ENCODE measurements at places on chromosomes 5 and 9.

DNA sequence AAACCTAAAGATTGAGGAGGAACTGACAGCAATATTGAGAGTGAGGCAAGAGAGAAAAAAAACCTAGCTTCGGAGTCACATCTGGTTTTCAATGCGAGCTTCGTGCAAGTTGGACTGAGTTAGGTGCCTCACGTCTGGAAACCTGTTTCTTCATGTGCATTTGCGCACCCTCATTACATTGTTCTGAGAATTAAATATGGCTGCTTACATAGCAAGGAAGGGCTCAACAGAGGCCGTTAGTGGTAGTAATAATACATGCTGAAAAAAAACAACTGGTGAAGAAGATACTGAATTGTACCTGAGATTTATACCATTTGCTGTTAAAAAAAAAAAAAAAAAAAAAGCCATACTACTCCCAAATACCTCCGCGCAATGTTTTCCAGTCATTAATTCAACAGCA lies 18.6 kb downstream of the DNAJA1 start:
- DNase-seq, result no peak

GRCh38 chr9:80995759-80996158 lies 693.6 kb downstream of the TLE1 start:
- no peak for DNase-seq

DNA sequence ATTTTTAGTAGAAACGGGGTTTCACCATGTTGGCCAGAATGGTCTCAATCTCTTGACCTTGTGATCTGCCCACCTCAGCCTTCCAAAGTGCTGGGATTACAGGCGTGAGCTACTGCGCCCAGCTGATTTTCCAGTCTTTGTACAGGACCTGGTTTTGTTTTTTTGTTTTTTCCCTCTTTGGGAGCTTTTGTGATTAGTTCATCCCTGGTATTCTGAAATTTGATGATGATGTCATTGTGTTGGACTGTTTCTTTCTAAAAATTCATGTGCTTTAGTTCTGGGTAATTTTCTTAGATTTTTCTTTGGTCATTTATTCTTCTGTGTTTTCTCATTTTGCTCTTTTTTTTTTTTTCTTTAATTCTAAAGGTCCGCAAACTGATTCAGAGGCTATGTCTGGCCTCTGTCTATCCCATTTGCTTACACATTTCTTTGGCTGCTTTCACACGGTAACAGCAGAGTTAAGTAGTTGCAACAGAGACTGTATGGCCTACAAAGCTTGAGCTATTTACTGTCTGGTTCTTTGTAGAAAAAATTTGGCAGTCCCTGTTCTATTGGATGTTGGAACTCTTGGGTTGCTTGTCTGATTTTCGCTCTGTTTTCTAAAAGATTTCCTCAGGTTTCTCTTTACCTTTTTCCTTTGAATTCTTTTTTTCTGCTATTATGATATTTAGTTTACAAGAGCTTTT lies 24.8 kb downstream of the STX17 start:
- DNase-seq, result no peak

GRCh38 chr9:136784249-136784996 lies 6.7 kb upstream of the TMEM141 start:
- no peak for DNase-seq

DNA sequence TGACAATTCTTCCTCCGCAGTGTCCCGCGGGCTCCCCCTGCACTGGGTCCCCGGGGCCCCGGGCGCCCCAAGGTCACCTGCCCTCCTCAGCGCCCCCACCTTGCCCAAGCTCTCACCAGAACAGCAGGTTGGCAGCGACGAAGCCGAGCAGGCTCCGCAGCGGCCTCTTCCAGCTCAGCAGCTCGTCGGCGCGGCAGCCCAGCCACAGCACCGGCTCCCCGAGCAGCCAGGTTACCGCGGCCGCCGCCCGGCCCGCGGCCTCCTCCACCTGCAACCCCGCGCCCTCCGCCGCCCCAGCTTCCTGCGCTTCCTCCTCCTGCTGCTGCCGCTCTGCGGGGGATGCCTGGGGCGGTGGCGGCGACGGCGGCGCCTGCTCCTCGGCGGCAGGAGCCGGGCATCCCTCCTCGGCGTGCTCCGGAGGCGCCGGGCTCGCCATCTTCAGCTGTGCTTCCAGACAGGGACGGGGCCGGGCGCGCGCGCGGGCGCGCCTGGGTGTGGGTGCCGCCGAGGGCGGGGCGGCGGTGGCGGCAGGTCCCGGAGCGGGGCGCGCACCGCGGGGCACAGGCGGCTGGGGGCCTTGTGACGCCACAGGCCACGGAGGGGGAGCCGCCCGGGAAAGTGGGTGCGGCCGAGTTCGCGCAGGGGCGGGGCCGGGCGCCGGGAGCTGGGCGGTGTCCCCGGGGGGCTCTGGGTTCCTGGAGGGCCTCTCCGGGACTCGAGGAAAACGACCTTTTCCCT lies at the start of gene RETREG1:
RETREG1 (minus strand) TSS at position 462 of the 738 bp plus-strand sequence; CDS start at position 436, 26 bp downstream.
- no peak for DNase-seq

- peak; percentile 91 for DNase-seq
Observed at GRCh38 chr9:107548298-107549142, 59.0 kb upstream of the KLF4 start.

DNA sequence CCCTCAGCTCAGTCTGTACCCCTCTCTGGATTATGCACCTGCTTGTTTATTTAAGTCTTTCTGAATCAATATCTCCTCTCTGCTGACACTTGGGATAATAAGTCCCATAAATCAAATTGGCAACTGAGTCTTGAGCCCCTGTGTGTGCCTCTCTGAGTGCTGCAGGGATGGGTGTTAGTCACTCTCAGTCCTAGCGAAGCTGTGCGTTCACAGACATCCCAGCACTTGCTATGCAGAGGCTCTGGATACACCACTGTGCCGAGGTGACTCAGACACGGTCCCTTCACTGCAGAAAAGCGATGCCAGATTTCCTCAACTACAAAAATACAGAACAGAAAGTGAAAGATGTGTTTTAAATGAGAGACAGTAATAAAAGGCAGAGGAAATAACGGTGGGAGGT lies 4.1 kb upstream of the KCNMB1 start:
- no peak for DNase-seq

GRCh38 chr9:70552561-70552960 lies 138.1 kb upstream of the KLF9 start:
- DNase-seq, result no peak

DNA sequence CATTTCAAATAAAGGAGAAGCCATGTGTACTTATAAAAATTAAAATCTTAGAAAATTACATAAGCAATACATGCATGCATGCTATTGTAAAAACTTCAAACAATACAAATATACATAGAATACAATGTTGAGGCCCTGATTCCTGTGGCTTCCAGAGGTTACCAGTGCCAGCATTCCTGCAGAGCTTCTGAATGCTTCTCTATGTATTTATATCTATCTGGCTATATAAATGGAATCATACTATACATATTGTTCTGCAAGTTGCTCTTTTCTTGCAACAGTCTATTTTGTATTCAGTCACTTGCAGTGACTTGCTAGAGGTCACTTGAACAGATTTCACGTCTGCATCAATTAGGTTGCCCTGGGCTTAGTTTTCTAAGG lies 3.2 kb upstream of the IL12B start:
- no peak for DNase-seq

DNA sequence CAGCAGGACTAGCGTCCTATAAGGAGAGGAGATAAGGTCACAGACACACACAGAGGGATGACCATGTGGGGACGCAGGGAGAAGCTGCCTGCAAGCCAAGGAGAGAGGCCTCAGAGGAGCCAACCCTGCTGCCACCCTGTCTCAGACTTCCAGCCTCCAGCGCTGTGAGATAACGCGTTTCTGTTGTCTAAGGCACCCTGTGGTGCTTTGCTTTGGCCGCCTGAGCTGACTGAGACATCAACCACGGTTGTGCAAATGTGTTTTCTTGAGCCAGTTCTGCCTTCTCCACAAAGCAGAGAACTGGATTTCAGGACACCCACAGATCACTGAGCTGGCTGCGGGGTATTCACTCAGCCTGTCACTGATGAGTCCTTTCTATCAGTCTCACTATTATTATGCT lies 149.1 kb downstream of the NXNL2 start:
- no peak for DNase-seq

- DNase-seq, result no peak
Observed at GRCh38 chr5:168658394-168658793, 79.2 kb upstream of the PANK3 start.

- DNase-seq, result no peak
Observed at GRCh38 chr9:102054811-102055210, 316.4 kb upstream of the GRIN3A start.

DNA sequence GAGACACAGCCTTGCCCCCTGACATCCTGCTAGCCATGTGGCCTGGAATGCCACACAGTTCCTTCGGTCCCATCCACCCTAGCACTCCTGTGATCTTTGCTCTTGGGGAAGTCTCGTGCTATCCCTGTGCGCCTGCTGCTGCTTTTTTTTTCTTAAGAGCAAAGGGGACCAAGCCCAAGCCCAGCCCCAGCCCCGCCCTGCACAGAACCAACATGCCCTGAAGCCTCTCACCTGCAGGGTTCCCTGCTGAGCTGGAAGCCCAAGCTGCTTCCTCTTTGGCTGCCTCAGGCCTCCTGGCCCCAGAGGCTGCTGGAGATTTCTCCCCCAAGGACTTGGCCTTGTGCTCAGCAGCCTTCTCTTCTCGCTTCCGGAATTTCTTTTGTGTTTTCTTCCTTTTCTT lies 1.8 kb downstream of the SURF6 start:
- DNase-seq, result no peak

GRCh38 chr5:32270946-32271345 lies 41.8 kb downstream of the MTMR12 start:
- no peak for DNase-seq

DNA sequence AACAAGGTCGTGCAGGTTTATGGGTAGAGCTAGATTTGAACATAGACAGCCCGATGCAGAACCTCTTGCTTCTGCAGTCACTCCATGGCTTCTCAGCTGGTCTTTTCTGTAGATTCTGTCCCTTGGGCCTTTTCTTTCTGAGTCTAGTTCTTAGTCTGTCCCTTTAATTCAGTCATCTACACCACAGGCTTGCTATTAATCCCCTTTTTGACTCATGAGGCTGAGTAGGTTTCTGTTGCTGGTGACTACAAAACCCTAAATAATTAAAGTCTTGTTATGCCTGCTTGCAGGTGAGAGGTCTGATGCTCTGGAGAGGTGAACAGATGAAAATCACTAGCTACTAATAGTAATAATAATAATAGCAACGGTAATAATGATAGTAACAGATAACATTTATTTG lies 19.3 kb upstream of the STRBP start:
- DNase-seq, result no peak

- DNase-seq, result no peak
Observed at GRCh38 chr5:169029037-169029436, 271.9 kb downstream of the SLIT3 start.

GRCh38 chr9:133897675-133898074 lies 94.4 kb downstream of the VAV2 start:
- DNase-seq, result peak; percentile 64

DNA sequence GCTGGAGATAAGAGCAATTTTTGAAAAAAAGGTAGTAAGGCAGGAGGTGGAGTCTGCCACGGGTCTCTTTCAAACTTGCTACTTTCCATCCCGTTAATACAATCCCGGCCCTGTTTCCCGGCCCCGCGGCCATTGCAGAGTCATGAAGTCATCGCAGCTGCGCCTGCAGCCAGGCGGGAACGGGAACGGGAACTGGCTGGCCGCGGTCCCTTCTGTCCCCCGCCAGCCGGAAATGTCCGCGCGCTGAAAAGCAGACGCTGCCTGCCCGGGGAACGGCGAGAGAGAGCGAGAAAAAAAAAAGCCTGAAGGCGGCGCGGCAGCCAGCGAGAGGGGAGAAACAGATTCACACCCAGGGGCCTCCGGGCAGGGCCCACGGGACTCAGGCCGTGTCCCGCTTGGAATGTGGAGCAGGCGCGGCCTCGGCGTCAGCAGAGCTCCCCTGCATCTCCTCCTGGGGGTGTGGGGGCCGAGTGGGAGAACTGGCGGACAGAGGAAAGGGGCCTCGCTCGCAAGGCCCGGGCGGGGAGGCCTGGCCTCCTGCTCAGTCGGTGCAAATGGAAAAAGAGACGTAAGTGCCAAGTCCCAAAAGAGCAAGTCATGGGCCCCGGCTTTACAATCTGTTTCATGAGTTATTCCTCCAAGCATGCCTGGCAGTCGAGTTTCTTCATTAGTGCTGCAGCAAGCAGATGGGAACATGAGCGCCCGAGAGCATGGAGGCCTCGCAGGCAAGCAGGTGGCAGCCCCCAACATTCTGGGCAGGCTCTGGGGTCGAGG lies 201.2 kb upstream of the GAS1 start:
- no peak for DNase-seq

GRCh38 chr5:171978016-171978415 lies 28.4 kb downstream of the FBXW11 start:
- no peak for DNase-seq

DNA sequence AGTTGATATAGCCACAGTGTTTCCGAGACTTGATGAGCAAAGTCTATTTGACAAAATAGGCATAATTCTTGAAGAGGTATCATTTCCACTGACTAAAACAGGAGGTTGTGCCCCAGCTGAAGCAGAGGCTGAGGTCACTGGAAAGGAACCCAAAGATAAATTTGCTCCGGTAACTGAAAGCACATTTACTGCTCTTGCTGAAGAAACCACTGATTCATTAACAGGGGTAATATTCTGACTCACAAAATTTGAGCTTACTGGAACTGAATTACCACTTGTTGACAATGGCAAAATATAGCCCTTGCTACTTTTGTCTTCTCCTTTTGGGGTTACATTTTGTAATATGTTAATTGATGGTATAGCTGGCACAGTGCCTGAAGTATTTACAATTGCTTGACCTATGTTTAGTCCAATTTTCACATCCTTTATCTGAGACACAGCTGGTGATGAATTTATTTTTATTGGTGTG lies 30.2 kb downstream of the MLANA start:
- peak; percentile 7 for DNase-seq

DNA sequence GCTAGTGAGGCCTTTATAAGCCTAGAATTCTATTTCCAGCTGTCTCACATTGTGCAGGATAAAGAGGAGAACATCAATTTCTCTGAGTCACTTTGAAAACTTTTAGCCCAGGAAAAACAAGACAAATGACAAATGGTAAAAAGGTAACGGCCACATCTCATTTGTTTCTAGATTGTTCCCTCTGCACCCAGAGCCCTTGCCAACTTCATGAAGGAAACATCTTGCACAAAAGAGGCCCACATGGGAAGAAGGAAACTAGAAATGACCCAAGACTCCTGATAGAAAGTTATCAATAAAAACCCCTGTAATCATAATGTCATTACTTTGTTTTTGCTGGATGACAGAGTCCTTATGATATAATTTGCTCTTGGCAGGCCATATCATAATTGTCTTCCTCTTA lies 5.3 kb downstream of the DPYSL3 start:
- no peak for DNase-seq

- no peak for DNase-seq
Observed at GRCh38 chr5:141701360-141702119, 19.5 kb upstream of the ARAP3 start.

- DNase-seq, result no peak
Observed at GRCh38 chr9:446074-446699, 231.5 kb downstream of the DOCK8 start.

DNA sequence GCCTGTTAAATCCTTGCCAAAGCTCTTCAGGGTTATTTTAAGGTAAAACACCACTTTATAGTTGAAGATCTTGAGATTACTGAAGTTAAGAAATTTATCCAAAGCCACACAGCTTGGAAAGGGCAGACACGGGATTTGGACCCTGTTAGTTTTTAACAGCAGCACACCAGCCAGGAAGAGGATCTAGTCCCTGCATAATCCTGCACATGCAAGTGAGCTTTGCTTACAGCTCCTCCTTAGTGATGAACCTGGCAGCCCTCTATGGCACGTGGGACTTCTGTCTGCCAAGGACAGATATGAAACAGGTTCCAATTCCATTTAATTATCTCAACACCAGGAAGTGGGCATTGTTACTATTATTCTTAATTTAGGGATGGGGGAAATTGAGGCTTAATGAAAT lies 108.7 kb downstream of the TRIM32 start:
- no peak for DNase-seq

GRCh38 chr9:122226758-122227574 lies 1.8 kb downstream of the LHX6 start:
- no peak for DNase-seq

Measured in AG09319 (cell line).